MV-4-11 (cell line): ENCODE measurements at places on chromosomes 1 and 21.

DNA sequence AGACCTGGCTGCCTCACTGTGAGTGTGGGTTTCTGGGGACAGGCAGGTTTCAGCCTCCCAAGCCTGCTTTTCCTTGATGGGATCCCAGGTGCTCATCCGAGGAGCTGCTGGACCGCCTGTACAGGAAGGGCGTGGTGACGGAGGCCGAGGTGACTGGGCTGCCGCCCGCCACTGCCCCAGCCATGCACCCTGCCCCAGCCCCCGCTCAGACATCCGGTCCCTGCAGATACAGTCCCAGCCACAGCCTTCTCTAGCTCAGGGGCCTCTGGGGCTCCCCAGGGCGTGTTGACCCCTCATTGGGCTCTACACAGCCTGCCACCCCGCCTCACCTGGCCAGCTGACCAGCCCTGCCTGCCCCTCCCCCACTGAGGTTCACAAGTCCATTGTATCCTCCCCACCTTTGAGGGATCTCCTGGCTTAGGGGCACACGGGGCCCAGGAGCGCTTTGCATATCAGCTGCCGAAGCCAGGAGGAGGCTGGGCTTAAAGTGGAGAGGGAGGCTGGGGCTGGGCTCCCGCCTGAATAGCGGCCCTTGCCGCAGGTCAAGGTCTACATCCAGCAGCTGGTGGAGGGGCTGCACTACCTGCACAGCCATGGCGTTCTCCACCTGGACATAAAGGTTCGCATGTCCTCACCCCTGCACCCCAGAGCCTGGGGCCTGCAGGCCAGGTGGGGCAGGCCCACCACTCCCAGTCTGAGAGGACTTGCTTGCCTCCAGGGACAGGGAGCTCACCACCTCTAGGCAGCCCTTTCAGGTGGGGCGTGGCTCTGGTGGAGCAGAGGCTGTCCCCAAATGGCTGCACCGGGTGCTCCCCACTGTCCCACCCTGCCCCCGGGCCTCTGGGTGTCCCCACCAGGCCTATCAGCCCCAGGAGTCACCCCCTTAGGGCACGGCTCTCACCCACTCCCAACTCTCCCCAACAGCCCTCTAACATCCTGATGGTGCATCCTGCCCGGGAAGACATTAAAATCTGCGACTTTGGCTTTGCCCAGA, 38.5 kb downstream of the TRIM11 start:
- DNase-seq = no peak

DNA sequence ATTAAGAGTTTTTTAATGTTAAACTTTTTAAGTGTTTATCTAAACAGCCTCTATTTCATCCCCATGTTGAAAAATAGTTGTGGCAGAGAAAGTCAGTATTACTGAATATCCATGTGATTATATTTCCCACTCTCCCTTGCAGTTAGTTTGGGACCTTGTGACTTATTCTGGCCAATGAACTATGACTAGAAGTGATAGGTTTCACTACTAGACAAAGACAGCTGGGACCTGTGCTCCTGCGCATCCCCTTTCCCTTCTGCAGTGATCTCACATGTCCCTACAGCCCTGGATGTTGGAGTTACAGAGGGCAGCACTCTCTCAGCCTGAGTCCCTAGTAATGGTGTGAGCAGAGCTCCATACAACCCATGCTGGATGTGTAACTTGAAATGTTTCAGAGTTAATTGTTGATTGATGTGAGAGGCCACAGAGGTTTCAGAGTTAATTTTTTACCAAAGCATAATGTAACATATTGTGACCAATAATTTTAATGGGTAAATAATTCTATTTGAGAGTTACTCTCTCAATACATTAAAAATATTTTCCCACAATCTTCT, 18.7 kb upstream of the SAMD13 start:
- no peak for DNase-seq

GRCh38 chr21:44927587-44928461, 7.1 kb upstream of the ITGB2 start:
- DNase-seq = peak; percentile 68

DNA sequence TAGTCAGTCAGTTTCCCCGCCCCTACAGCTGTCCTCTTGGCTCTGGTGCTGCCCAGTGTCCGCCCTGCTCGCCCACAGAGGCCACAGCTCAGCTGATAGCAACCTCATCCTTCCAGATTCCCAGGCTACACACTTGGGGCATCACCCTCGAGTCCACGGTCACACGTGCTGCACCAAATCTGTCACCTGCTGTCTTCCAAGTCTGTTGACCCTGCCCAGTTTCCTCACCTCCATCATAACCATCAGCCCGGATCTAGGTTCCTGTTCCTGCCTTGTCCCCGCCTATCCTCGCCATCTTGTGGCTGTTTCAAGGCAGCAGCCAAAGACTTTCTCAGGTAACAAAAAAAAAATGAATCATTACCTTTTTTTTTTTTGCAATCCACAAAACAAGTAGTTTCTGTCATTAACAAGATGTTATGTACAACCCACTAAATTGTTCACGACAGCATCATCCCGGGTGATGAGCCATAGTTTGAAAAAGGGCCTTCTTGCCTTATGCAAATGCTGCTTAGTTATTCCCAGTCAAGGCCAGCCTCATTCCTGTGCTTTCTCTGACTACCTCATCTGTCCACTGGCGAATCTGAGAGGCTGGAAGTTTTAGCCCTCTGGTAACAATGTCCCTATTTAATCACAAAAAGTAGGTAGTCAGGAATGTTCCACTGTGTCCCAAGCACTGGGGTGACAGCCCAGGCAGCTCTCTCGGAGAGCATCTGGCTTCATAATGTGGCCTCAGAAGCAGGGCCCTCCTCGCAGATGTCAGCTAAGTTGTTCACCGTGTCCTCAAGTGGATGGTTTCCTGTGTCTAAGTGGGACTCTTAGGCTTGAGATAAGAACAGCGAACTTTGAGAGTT, 4.9 kb upstream of the MIIP start:
- DNase-seq = no peak

- no peak for DNase-seq
Observed at GRCh38 chr1:33275195-33275594, 18.9 kb downstream of the ZNF362 start.

DNA sequence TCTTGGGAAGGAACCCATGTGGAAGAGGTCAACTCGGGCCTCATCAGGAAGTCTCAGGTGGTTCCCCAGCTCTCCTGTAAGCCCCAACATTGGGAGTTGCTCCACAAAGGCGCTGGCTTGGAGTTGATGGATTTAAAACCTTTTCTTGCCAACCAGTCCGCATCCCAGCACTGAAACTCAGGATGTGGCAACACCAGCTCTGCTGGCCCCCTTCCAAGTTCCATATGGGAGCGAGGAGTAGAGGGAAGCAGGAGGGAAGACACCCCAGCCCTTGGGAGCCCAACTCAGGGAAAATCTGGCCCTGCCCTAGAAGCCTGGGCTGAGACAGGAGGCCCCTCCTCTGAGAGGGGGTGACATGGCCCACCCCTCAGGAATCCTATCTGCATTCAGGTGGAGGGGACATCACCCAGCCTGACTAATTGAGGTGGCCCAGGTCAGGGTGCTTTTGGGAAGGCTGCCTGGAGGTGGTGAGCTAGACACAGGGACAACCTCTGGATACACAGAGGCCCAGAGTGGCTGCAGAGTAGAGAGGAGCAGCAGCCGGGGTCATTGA, 33.1 kb upstream of the DMBX1 start:
- DNase-seq = no peak

- no peak for DNase-seq
Observed at GRCh38 chr1:199937661-199938060, 89.8 kb upstream of the NR5A2 start.

DNA sequence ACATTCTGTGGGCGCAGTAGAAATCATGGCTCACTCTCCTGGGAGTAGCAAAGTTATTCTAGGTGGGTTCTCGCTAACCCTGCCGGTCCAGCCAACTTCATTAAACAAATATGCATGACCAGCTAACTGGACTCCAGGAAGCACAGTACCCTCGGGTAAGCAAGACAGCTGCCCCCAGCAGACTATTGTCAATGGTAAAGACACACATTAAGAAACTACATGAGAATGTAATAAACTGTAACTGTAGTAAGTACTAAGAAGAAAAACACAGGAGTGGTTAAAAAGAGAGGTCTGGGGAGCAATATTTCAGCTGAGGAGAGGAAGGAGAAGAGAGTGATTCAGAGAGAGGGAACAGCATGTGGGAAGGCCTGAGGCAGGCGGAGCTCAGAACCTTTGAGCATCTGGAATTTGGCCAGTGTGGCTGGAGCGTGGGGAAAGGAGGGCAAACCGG, 7.4 kb downstream of the SLC2A5 start:
- no peak for DNase-seq

DNA sequence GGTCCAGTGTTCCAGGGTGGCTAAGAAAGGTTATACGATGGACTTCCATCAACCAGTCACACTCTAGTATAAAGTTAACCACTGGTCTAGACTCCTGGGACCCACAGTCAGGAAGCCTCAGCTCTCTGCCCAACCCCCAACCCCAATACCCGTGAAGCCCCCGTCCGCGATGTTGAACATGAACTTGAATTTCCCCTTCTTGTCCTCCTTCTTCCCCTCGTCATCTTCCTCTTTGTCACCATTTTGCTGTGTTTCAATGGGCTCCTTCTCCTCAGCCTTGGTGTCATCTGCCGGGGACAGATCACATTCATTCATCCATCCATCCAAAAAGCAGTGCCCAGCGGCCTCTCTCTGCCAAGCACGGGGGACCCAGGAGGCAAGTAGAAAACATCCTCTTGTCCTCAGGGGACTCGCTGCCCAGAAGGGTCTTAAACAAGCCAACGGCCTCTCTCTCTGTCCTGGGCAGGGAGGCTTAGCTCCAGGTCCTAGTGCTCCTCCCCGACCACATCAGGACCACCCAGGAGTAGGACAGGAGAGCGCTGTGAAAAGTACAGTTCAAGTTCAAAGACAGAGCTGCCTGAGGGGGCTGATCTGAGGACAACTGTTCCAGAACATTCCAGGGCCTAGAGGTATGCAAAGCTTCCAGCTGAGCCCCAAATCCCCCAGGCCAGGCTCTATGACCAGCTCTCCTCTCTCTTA, 66.5 kb downstream of the KCNAB2 start:
- DNase-seq = no peak

GRCh38 chr21:27382404-27382803, 415.5 kb upstream of the ADAMTS5 start:
- no peak for DNase-seq

- no peak for DNase-seq
Observed at GRCh38 chr21:32499249-32500055, 85.9 kb downstream of the TCP10L start.

DNA sequence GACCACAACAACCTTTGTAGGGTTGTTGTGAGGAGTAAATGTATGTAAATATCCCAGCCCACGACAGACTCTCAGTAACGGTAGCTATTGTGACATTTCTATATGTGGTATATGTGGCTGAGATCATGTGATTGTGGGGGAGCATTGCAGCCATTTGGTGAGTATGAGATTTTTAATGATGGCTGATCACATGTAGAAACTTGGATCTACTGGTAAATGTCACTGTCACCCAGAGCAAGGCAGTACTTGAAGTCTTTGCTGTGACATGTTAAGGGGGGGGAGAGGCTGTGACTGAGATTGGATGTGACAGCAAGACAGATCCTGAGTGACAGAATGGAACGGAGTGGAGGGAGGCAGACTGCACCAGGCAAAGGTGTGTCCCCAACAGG, 23.9 kb upstream of the MEF2D start:
- DNase-seq = peak; percentile 96

DNA sequence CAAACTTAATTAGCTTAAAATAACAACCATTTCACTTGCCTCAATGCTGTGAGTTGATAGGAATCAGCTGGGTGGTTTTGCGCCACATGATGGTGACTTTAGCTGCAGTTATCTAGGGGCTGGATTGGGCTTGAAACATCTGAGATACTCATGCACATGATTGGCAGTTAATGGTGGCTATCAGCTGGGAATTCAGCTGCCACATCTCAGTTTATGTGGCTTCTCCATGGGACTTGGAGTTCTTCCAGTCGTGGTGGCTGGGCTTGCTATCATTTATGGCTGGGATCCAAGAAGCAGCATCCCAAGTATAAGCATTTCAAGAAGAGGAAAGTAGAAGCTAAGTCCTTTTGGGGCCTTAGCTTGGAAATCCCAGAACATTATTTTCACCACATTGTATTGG, 36.4 kb downstream of the PDC start:
- DNase-seq = no peak

DNA sequence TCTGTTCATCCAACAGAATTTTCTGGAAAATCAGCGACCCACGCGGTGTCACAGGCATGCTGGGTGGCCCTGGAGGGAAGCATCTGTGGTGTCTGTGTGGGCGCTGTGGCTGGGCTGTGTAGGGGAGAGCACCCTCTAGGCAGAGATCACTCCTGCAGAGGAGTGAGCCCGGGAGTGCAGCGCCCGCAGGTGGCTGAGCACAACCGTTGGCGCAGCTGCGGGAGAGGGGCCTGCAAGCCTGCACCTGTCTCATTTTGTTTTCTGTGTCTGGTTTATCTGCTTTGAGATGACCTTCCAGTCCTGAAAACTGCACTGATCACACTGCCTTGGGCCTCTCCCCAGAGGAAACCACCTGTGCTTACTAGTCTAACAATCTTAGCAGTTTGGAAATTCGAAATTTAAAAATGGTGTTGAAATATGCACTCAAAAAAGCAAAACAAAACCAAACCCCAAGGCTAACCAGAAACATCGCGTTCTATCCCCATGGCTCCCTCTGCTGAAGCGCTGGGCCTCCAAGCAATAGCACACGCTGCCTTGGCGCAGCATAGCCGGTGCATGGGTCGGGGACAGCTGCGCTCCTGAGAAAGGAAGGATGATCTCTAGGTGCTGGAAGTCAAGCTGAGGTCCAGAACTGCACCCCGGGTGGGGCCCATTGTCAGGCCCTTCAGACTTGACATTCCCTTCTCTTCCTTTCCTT, 4.8 kb downstream of the FAM3B start:
- no peak for DNase-seq

- no peak for DNase-seq
Observed at GRCh38 chr1:53502641-53503432, 43.6 kb downstream of the DMRTB1 start.

DNA sequence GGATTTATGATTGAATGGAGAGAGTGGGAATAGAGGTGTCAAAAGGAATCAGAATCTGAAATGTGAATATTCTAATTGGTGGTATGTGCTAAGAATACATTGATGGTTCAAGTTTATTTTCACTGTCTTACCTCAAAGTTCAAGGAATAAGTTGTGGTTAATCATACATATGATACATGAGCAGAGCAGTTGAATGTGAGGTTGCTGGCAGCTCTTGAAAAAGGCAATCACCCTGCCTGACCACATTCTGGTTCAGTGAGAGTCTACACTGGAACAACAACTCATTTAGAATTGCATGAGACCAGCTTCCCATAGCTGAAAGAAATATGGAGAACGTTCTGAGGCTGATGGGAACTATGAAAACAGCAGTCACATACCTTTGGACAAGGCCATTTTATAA, 68.3 kb upstream of the ARHGAP29 start:
- no peak for DNase-seq

DNA sequence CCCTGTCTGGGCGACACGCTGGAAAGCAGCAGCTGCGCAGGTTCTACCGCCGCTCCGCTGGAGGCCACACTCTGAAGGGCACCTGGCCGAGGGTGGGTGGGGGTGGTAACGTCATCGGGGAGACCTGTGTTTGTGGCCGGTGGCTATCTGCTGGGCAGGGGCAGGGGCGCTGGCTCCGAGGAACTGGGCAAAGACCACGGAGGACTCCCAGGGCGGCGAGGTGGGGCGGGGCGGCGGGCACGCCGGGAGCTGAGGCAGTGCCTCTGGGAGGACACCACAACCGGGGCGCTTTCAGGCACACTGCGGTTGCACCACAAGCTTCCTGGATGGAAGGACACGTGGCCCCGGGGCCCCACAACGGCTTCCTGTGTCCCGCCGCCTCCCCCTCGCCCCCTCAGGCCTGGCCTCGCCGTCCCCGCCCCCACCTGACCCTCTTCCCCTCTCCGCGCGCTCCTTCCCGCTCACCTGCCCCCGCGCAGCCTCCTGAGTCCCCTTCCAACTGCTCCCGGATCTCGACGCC, 3.3 kb upstream of the DENND2D start:
- DNase-seq = peak; percentile 95
